ENCODE measurements at places on chromosomes 12 and 14.

GRCh38 chr12:118033323-118033722 lies 16.8 kb downstream of the RFC5 start:
- no peak for DNase-seq

- no peak for DNase-seq
These were observed 1.8 kb upstream of the RCOR1 start for GRCh38 chr14:102590667-102591099.

DNA sequence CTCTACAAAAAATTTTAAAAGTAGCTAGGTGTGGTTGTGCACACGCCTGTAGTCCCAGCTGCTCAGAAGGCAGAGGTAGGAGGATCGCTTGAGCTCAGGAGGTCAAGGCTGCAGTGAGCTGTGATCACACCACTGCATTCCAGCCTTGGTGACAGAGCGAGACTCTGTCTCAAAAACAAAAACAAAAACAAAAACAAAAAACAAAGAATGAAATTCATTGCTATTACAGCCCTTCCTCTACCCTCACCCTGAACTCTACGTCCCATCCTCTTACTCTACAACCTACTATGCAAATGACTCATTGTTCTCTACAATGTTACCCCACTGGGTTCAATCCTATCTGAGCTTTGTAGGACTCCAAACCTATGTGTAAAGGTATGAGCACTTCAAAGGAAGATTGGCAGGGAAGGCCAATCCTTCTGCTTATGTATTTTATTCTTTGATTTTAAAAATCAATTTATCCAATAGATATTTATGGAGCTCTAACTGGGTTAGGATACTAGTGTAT lies 39.3 kb downstream of the NINJ2 start:
- DNase-seq, result no peak

DNA sequence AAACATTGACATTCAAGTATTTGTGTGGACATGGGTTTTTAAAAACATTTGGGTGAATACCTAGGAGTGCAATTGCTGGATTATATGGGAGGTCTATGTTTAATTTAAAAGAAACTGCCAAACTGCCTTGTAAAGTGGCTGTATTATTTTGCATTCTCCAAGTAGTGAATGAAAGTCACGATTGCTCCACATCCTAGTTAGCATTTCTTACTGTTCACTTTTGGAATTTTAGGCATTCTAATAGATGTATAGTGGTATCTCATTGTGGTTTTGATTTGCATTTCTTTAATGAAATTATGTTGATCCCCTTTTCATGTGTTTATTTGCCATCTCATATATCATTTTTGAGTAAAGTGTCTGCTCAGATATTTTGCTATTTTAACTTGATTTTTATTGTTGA lies 159.5 kb downstream of the FOXG1 start:
- DNase-seq, result no peak

- no peak for DNase-seq
These were observed 37.5 kb downstream of the TM7SF3 start for GRCh38 chr12:26976687-26977086.

Measured in retinal pigment epithelial cell (primary cell).